Activated CD8-positive, alpha-beta memory T cell treated with anti-CD3 and anti-CD28 coated beads for 1 hour (primary cell): ENCODE measurements at places on chromosomes 16 and 17.

DNA sequence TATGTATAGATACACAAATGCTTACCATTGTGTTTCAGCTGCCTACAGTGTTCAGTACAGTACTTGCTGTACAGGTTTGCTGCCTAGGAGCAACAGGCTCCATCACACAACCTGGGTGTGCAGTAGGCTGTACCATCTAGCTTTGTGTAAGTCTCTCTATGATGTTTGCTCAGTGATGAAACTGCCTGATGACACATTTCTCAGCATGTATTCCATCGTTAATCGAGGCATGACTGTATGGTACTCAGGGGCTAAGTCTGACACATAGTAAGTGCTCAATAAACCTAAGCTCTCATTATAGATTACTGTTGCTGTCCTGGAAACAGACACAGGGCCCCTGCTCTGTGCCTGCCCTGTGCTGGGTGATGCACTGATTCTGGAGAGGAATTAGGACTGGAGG, 18.1 kb downstream of the KCNJ12 start:
- no peak for DNase-seq

GRCh38 chr17:82089723-82090548, 8.1 kb downstream of the FASN start:
- DNase-seq = no peak

- no peak for DNase-seq
These were observed 34.6 kb downstream of the TBCD start for GRCh38 chr17:82786427-82786826.

GRCh38 chr16:88426018-88426417, 27.1 kb upstream of the ZFPM1 start:
- no peak for DNase-seq

- DNase-seq = no peak
These were observed 16.4 kb downstream of the TADA2A start for GRCh38 chr17:37422971-37423625.

GRCh38 chr16:53836680-53837079, 132.7 kb downstream of the FTO start:
- no peak for DNase-seq
